Fibroblast of villous mesenchyme (primary cell): ENCODE measurements at places on chromosomes 13 and 19.

GRCh38 chr13:110509478-110509926 is 52.0 kb downstream of the RAB20 start:
- DNase-seq: no peak

DNA sequence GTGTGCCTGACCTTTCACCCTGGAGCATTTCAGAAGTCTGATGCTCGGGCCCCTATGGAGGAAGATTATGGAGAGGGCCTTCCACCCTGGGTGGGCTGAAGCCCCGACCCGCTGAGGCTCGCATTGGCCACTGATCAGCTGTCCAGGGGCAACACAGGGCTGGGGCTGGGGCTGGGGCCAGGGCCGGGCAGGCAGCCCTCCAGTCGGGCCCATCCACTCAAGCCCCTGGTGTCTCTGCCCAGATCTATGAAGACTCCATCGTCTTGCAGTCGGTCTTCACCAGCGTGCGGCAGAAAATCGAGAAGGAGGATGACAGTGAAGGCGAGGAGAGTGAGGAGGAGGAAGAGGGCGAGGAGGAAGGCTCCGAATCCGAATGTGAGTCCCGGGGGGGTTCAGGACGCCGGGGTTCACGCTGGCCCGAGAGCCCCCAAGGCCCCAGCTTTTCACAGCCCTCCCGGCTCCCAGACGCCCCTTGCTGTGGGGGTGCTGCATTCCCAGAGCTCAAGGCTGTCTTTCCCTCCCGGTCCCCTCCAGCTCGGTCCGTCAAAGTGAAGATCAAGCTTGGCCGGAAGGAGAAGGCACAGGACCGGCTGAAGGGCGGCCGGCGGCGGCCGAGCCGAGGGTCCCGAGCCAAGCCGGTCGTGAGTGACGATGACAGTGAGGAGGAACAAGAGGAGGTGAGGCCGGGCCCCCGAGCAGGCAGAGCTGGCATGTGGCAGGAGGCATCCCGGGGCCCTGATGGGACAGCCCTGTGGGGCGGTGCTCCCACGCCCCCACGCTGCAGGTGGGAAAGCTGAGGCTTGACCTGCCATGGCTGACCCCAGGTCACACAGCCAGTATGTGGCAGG is 29.5 kb upstream of the LDLR start:
- DNase-seq: no peak

GRCh38 chr13:28640861-28641599 is 17.9 kb upstream of the POMP start:
- peak; percentile 80 for DNase-seq

DNA sequence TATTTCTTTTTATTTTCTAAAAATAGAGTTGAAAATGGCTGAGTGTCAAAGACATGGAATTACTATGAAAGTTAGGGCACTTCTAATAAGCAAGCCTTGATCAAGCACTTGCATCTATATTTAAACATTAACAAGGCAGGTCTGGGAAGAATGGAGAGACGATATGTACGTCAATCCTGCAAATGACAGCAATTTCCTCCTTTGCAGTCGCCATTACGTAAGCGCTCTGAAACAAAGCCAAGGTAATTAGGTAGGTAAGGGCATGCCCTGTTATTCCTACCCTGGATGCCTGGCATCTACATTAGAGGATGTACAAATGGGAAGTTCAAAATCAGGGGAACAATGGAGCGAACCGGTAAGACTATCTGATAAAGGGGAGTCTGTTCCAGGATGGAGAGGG is 664.0 kb upstream of the ARGLU1 start:
- DNase-seq: no peak

- peak; percentile 36 for DNase-seq
Observed at GRCh38 chr13:109704771-109705635, 81.4 kb downstream of the IRS2 start.
